ENCODE measurements at places on chromosomes 2 and 18.
A peak's percentile ranks its signal among the peaks of the same experiment; 100 is the strongest.

DNA sequence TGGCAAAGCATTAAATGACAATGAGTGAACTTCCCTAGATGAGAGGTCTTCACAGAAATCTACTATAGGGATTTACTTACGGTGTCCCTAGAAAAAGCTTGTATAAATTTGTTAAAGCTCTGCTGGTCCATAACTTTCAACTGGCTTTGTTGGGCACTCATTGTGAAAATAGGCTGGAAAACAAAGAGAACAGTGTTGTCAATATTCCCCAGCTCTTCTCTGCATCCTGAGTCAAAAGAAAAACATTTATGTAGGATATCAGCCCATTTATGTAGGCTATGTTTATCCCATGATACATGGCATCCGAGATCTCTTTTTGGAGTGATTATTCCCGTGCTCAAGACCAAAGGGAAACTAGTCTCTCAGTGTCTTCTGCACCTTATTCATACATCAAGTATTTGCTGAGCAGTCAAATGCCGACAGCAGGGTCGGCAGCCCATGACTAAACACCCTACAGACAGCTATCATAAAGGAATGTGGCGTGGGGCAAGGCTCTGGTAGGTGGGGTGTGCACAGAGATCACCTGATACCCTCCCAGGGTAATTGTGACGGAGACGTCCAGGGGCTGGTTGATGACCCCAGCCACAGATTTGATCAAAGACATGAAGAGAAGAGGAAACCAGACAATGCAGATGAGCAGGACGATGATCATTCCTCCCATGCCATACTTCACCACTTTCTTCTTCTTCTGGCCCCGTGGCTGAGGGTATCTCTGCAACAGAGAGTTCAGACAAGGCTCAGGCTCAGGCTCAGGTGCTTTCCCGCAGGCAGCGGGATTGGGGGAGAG, 155.9 kb downstream of the NAPG start:
- peak; percentile 2 for DNase-seq

- DNase-seq = peak; percentile 95
Observed at GRCh38 chr2:23637011-23637778, 252.2 kb downstream of the KLHL29 start.

- DNase-seq = no peak
Observed at GRCh38 chr18:5512176-5512575, 31.6 kb downstream of the EPB41L3 start.

DNA sequence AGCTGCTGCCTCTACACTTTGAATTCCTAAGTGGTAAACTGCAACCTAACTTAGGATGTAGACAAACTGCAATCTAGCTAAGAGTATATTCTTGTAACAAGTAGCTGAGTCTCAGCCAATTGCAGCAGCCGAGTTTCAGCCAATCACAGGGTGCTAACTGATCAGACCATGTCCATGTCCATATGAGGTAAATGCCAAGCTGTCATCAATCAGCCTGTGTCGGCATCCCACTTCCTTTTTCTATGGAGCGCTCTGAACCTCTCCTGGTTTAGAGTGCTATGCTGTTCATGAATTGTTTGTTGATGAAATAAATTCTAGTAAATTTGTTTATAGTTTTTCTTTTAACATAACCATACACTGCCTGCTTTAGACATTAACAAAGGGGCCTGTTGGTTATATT, 408.8 kb downstream of the NBAS start:
- DNase-seq = no peak

DNA sequence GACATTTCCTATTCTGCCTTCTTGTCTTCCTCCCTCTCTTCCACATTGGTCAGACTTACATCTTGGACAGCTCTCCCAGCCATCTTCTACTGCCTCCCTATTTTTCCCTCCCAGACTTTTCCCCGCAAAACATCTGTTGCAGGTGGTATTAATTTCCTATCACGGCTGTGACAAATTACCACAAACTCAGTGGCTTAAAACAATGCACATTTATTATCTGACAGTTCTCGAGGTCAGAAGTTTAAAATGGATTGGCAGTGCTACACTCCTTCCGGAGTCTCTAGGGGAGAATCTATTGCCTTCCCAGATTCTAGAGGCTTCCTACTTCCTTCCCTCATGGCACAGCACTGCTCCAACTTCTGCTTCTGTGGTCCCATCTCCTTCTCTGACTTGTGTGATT, 33.3 kb downstream of the STRADB start:
- peak; percentile 42 for DNase-seq

DNA sequence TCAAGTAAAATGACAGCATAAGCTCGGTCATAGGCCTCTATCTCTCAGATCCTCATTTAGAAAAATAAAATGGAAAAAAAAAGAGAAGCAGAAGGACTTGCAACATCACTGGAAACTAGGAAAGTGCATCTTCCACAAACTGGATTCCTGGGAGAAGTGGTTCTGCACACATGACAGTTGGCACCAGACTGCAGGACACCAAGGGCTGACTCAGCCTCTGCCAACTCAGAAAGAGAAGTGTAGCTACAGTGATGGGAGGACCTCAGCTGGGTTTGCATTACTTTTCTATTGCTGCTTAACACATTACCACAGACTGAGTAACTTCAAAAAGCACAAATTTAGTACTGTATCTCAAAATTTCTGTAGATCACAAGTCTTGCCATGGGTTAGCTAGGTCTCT, 409.5 kb upstream of the GCFC2 start:
- no peak for DNase-seq

GRCh38 chr2:32701806-32702205, 74.0 kb downstream of the TTC27 start:
- DNase-seq = no peak

- DNase-seq = peak; percentile 49
Observed at GRCh38 chr2:29042561-29043075, 31.7 kb downstream of the PCARE start.

DNA sequence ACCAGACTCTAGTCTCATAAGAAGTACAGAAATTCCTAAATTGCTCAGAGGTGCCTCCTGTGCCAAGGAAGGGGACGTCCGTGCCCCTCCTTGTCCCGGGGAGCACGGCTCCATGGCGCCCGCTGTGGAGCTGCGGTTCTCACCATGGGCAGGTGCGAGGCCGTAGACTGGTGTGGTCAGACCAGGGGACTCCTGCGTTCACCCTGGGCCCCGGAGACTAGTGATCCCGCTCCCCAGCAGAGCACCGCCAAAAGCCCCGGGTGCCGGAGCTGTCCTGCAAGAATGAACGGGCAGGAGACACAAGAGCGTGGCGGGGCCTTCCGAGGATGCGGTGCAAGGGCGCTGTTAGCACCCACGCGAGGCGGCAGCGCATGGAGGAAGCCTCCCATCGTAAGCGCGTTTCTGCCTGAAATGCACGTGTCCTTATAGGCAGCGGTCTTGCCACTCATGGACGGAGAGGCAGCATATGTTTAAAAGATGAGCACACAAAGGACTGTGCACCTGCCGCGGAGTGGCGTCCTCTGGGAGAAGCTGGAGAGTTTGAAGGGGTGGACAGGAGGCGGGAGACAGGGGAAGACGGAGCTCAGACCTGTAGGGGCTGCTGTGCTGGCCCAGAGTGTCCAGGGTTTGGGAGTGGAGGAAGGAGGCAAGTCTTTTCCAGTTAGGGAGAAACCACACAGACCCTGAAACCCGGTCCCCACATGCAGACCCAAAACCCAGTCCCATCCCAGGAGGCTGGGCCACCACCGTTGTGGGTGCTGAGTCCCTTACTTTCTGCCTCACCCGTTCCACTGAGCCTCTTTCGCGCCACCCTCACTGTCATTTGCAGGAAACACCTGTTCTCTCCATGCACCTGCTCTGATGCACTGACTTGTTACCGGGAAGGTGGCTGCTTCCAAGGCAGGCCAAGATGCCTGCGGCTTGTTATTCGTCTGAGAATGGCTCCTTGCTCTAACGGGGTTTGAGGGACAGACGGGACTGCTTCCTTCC, 7.5 kb upstream of the KCNG2 start:
- DNase-seq = no peak

GRCh38 chr2:9300829-9301453, 94.3 kb downstream of the ASAP2 start:
- DNase-seq = no peak

DNA sequence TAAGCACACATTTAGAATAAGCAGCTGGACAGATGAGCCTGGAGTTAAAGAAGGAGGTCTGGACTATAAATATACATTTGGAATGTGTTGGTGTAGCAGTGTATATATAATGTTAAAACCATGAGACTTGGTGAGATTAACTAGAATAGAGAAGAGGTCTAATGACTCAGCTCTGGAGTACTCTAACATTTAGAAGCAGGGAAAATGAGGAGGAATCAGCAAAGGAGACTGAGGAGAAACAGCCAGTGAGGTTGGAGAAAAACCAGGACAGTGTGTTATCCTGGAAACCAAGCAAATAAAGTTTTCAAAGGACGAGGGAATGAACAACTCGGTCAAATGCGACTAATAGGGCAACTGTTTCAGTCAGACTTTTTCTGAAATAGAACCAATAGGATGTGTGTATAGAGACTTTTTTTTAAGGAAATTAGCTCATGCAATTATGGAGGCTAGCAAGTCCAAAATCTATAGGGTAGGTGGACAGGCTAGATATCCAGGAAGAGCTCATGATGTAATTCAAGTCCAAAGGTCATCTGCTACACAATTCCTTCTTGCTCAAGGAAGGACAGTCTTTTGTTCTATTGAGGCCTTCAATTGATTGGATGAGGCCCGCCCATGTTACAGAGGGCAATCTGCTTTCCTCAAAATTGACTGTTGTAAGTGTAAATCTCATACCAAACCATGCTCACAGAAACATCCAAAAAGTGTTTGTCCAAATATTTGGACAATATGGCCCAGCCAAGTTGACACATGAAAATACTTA, 10.8 kb upstream of the SESTD1 start:
- peak; percentile 12 for DNase-seq

DNA sequence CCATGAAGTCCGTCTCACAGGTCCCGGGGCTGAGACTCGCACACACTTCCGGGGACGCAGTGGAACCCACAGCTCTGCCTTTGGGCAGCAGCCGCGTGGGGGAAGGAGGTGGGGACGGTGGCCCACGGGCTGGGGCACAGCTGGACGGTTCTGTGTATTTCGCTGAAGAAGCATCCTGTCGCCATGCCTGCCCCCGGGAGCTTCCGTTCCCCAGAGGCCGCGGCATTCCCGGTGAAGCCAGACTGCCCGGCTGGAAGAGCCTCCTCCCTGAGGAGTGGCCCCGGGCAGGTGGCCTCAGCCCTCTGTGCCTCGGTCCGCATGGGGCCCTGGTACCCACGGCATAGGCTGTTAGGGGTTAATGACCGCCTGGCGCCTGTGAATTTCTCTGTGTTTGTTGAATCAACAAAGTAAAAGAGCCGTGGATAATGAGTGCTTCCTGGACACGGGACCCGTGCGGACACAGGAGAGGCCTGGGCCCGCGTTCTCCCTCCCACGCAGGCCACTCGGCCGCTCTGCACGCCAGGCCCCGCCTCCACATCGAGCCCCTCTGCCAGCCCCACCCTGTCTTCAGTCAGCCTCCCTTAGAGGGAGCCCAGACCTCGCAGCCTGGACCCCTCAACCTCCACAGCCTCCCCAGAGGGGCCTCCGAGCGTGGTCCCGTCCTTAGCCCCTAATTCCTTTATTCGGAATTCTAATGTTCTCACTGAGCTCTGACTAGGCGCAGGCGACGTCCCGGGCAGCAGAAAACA, 51.0 kb downstream of the KCNG2 start:
- DNase-seq = no peak

DNA sequence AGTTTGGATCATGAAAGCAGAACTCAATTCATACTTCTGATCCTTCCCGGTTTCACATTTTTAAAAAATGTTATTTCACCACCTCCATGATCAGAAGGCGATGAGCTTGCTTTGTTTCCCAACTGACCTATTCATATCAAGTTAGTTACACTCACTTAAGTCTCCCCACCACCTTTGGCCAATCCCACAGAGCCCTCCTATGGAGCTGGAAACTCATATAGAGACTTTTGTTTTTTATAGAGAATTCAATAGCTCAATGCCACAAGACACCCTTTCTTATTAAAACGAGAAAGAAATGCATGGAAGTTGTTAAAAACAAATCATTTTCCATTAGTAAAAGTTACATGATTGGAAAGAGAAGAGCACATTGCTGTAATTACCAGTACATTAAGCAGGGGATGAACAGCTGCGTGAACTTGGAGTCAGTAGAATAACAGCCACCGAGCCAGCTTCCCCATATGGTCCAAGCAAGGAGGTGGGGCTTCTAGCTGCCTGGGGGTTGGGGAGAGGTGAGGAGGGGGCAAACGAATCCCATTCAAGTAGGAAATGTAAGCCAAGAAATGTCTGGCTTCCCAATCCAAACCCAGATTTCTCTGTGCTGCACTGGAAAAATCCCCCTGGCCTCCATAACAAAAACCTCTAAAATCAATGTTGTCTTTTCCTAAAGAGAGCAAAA, 614.5 kb downstream of the IRS1 start:
- peak; percentile 73 for DNase-seq

GRCh38 chr18:24514439-24514838, 54.0 kb downstream of the HRH4 start:
- DNase-seq = peak; percentile 63

DNA sequence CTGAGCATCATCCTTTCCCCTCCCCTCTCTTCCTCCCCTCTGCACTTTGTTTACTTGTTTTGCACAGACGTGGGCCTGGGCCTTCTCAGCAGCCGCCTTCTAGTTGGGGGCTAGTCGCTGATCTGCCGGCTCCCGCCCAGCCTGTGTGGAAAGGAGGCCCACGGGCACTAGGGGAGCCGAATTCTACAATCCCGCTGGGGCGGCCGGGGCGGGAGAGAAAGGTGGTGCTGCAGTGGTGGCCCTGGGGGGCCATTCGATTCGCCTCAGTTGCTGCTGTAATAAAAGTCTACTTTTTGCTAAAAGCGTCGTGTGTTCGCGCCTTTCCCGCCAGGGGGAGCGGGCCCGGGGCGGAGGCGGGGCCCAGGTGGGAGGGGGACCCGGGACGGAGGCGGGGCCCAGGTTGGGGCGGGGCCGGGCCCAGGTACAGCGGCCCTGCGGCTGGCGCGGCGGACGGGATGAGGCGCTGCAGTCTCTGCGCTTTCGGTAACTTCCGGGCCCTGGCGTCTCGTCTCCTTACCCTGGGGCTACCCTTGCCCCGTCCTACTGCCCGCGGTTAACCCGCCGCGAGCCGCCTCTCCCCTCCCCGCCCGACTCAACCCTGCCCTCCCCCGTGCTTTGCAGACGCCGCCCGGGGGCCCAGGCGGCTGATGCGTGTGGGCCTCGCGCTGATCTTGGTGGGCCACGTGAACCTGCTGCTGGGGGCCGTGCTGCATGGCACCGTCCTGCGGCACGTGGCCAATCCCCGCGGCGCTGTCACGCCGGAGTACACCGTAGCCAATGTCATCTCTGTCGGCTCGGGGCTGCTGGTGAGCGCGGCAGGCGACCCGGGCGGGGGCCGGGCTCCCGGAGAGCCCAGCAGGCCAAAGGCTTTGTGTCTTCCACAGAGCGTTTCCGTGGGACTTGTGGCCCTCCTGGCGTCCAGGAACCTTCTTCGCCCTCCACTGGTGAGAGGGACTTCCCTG, at the start of gene KRTCAP3:
Gene KRTCAP3 (plus strand): TSS at position 424 of the 962 bp plus-strand sequence. CDS start 32 bp downstream, at position 456.
- no peak for DNase-seq

DNA sequence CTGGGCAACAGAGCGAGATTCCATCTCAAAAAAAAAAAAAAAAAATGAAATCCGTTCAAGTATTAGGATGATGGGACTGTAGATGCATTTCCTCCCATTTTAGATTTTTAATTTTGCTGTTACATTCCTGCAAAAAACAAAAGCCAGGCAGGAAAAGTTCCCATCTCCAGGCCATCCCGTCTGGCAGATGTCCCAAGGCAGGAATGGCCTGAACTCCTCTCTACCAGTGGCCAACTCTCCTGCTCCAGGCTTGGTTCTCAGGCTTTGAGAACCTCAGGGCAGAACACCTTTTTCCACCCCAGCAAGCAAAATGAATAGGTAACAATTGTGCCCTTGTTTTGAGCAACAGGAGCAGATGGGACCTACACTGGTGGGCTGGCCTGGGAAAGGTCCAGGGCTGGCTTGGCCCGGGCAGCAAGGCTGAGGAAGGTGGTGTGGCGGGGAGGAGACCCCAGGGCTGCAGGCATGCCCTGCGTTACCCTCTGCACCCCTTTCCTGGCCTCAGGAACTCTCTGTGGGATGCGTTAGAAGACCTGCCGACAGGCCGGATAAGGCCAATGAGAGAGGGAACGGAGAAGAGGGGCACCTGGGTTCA, 86.0 kb downstream of the FAM210A start:
- DNase-seq = no peak

Data from EH (cell line).